ENCODE measurements at places on chromosomes 7 and 10.

DNA sequence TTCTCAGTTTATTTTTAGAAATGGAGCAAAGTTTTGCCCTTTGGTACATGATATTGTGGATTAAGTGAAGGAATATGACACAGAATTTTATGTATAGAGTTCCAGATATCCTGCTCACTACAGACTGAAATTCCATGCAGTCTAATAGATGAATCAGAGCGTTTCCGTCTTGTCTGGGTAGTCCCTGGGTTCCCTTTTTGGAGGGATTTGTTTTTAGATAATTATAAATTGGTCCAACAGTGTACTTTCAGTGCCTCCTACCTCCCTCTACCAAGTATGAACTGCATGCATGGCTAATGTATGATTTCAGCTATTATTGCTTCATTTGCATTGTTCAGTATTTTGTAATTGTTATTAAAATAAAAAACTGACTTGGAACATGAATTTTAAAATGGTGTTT lies 74.4 kb downstream of the SEPTIN7 start:
- no peak for DNase-seq

GRCh38 chr7:50661345-50662040 lies 96.3 kb upstream of the DDC start:
- no peak for DNase-seq

- DNase-seq, result no peak
Measured at GRCh38 chr10:44949915-44950314, 9.7 kb upstream of the RASSF4 start.

- no peak for DNase-seq
Measured at GRCh38 chr7:136194878-136195277, 217.7 kb upstream of the MTPN start.

GRCh38 chr10:110239892-110240291 lies 32.5 kb downstream of the MXI1 start:
- no peak for DNase-seq

GRCh38 chr7:102943423-102944169 lies 30.8 kb downstream of the LRRC17 start:
- no peak for DNase-seq

- no peak for DNase-seq
Measured at GRCh38 chr7:12069757-12070156, 141.3 kb upstream of the TMEM106B start.

DNA sequence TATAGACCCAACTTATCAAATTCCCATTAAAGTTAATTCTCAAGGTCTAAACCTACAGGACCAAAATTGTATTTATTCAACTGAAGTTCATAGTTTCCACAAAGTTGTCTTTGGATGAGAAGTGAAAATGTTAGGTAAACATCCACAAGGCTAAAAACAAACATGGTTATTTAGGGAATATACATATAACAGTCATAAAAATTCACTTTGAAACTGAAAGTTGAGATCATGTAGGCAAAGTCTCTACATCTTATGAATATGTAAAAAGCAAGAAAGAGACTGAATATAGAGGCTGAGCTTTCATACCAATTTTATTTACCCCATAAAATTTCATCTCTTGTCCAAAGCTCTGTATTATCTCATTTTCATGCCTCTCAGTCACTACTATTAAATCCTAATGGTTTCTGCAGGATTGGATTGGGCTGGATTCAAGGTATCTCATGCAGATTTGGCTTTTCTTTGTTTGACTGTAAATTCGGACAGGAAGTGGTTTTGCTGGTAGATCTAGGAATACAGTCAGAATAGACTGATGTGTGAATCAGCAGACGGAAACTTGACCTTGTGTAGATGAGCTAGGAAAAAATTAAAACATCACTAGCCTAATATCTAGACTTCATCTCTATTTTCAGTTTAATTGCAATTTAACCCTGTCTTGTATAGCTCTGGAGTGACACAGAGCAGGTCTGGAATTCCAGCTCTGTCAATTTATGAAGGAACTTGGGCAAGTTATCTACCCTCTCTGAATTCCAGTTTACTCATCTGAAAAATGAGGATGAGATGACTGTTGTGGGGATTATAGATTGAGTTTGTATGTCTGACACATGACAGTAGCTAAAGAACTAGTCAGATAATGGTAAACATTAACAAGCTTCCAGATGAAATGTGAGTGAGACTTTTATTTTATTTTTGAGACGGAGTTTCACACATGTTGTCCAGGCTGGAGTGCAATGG lies 27.3 kb upstream of the SKAP2 start:
- no peak for DNase-seq

DNA sequence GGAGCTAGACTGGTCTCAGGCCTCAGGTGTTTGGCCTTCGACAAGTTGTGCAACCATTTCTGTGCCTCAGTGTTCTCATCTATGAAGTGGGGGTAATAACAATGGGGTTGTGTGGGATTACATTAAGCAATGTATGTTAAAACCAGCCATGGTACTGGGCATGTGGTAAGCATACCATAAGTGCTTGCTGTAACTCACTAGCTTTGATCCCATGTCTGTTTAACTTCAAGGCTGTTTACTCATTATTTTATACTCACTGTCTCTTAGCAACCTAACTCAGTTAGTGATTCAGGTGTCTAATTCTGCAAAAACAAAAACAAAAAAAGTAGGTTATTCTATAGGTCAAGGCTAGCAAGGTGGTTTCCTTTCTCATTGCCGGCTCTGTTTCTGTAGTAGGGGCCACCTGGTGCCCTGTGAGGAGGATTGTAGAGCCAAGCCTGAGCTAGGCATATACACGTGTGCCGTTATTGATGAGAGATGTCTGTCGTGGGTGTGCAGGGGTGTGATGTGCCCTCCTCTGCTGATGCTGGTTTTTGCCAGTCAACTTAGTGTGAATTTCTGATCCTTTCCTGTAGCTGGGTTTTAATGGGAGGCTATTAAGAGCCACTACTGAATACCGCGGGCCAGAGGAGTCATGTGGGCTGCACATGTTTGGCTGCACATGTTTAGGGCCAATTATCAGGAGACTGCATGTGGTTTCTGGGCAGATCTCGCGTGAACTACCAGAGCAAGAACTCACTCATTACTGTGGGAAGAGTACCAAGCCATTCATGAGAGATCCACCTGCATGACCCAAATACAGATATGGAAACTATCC lies 56.2 kb downstream of the EEPD1 start:
- no peak for DNase-seq

- peak; percentile 82 for DNase-seq
Measured at GRCh38 chr7:55534916-55535590, 37.2 kb downstream of the VOPP1 start.

GRCh38 chr7:74002474-74003017 lies 25.4 kb upstream of the ELN start:
- peak; percentile 63 for DNase-seq

DNA sequence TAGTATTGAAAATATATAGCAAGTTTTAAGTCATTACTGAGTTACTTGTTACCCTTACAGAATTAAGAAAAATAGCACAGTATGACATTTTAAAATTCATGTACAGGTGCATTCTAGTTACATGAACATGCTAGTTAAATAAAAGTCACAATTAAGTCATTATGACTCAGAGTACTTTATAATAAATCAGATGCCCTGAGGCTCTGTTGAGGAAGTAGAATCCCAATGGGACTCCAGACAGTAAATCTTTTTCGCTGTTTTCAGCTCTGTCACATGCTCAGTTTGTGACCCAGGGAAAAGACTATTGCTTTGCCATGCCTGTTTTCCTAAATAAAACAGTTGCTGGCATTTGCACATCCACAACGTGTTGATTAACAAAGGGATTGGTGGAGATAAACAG lies 21.0 kb downstream of the NUDT13 start:
- DNase-seq, result no peak

GRCh38 chr7:119232091-119232490 lies 1007.6 kb downstream of the ANKRD7 start:
- DNase-seq, result no peak

- no peak for DNase-seq
Measured at GRCh38 chr10:49633327-49634068, 19.7 kb downstream of the CHAT start.

DNA sequence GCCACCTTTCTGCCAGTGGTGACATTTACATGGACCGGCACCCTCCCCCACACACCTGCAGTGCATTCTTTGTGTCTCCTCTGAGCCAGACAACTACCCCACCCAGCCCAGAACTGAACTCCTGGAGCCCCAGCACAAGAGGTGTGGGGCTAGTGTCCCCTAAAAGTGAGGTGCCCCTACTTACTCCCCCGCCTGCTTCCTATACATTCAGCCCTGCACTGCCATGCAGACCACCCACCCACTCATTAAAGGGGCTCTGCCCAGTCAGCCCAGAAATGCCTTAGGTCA lies 1.9 kb downstream of the SAP25 start:
- DNase-seq, result no peak

- no peak for DNase-seq
Measured at GRCh38 chr7:16344927-16345326, 76.4 kb downstream of the CRPPA start.

- DNase-seq, result peak; percentile 6
Measured at GRCh38 chr10:123945325-123945920, 53.8 kb upstream of the CPXM2 start.

GRCh38 chr10:36621346-36621745 lies 504.1 kb upstream of the ANKRD30A start:
- DNase-seq, result no peak

DNA sequence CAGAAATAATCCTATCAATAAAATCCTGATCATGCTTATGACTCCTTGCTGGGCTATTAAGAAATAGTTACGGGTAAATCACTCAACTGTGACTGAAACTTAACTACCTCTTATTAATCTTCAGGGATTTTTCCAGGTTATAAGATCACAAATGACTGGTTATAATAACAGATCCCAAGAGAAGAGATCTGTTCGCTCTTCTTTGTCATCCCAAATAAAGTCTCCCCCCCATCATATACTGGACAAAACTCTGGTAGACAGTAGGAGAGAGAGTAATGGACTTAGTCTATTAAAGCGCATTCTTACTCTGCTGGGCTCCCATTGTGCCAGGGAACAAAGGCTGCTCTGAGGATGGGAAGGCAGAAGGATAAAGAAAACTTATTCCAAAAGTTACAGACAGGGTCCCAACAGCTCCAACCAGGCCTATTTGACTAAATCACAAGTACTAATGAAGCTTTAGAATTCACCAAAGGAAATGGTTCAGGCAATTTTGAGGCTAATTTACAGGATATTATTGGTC lies 233.7 kb downstream of the DGKI start:
- DNase-seq, result no peak

DNA sequence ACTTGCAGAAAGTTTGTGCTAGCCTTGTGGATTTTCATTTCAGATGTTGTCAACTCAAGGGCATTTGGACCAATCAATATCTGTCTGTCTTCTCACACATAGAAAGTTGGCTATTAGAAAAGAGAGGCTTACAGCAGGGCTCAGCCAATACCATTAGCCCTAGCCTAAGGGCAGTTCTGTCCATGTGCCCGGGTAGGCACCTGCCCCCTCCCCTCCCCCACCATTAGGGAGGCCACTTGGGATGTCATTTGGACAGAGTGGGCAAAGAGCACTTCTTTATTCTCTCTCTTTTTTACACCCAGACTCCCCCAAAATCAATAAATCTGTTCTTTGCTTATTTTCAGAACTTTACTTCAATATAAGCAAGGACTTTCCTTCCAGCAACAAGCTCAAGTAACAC lies 188.5 kb upstream of the MKI67 start:
- no peak for DNase-seq

DNA sequence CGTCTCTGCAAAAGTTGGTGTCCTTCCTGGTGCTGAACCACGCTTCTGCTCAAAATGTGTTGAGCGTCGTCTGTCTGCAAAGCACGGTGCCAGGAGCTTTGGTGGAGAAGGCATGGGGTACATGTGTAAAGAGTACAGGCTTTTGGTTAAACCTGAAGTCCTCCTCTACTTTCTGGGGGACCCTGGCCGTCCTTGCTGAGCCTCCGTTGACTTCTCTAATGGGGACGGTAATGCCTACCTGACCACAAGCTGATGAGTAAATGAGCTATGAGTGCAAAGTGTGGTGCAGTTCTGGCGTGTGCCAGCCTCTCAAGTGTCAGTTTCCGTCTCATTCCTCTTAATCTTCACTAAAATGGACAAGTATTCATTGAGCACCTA lies 527 bp upstream of the HERPUD2 start:
- no peak for DNase-seq

GRCh38 chr7:81462672-81463071 lies 307.2 kb downstream of the HGF start:
- DNase-seq, result no peak

DNA sequence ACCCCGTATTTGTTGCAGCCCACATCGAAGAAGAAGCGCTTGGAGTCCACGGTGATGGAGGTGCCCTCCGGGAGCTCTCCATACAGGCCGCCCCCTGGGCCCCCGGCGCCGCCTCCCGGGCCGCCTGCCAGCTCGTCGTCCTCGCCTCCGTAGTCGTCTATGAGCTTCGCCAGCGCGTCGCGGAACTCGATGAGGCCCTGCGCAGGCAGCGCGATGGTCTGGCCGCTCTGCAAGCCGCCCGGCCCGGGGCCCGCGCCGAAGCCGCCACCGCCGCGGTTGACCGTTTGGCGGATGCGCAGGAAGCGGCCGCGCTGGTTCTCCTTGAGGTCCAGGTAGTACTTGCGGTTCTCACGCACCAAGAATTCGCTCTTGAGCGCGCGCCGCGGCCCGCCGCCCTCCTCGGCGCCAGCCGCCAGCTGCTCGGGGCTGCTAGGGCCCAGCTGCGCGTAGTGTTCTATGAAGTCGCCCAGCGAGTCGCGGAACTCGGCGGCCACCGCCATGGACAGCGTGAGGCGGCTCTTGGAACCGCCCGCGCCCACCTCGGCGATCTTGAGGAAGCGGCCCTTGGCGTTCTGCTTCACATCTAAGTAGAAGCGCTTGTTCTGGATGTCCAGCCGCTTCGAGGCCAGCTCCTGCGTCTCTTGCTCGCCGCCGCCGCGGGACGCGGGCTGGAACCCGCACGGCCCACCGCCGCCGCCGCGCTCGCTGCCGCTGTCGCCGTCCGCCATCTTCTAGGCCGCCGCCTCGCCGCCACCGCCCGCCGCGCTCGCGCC lies 523 bp downstream of the PURB start:
- peak; percentile 32 for DNase-seq

GRCh38 chr10:104085801-104086400 lies at the start of gene COL17A1:
COL17A1 (minus strand) TSS chr10:104085880; CDS start chr10:104080673, 5,207 bp downstream.
- no peak for DNase-seq

DNA sequence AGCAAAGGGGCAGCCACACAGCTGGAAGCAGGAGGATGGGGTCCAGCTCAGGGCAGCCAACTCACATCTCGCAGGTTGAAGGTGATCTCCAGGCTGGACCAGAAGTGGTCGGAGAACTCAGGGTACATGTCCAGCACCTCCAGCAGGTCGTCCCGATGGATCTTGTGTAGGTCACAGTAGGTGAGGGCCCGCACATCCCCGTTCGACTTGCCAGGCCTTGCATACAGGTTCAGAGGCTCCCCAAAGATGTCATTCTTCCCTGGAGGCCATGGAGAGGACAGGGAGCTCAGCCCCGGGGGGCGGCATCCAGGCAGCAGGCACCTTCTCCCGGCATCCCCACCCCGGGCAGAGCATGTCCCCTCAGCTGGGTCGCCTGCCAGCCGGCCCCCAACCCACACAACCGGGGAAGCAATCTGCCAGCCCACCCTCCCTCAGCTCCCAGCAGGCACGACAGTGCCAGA lies 29.3 kb downstream of the KCNH2 start:
- no peak for DNase-seq

GRCh38 chr7:155610633-155611193 lies 33.7 kb upstream of the RBM33 start:
- no peak for DNase-seq
